ENCODE measurements at places on chromosomes 13 and 19.

DNA sequence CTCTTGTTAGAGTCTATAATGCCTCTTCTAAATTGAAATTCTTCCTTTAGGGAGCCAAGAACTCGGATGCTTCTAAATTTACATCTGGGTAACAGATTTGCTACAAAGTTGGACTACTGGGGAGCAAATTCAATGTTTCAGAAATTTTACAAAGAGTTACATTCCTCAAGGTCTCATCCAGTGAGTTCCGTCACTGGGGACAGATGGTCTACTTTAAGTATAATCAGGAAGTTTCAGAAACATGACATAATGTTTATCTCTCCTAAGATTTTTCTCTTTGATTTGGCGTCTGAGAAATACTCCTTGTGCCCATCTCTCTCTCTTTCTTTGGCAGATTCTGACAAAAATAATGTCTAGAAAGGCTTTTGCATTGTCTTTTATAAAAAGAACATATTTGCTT is 81.5 kb upstream of the MBNL2 start:
- no peak overlapping the region for H3K27ac ChIP-seq
- DNase-seq, result no peak

DNA sequence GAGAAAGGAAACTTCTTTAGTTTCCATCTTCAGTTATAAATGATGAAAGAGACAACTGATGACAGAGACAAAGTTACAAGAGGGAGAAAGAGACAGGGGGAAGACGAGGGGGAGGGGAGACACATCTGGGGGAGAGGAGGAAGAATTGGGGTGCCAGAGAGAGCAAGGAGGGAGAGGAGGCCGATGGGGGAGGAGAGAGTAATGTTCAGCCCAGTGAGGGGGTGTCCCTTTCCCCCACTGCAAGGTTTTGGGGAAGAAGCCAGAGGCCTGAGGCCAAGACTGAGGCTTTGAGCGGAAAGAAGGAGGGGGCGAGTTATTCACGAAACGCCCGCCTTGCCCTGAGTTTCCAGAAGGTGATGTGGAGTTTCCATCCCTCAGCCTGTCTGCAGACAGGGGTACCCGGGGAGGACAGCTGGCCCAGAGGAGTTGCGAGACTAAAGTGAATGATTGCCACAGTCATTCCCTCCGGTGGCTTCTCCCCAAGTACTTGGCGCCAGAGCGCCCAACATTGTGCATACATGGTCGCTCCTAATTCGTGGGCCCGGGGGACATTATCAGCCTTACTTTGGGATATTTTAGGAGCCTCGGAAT is 558 bp upstream of the PPAN start:
- DNase-seq, result no peak
- peaks cover 16% of the 10 kb centered on the region for H3K4me1 ChIP-seq
- peaks cover 33% of the 10 kb centered on the region for H3K36me3 ChIP-seq
- H3K27ac ChIP-seq, result peak overlapping the region; percentile 79

DNA sequence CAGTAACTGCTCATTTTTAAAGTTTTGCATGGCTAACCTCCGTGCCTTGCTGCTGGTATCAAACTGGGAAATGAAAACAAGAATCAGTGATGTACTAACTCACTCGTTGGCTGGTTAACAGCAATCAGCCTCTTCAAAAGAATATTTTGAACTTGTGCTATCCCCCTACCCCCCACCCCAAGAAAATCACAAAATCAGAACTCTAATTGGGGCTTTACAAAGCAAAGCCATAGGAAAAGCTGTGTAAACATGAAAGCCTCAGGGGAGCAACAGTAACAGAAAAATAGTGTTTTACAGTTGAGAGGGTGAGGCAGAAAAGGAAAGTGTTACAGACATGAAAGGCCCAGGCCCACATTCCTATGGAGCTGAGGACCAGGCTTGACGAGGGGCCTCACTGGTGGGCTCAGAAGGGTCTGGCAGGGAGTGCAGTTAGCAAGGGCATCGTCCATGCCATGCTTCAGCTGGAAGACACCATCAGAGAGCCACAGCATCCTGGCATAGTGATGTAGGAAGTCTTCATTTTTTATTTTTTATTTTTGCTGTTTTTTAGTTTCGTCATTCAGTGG is 217.6 kb downstream of the PCCA start:
- peaks cover 4% of the 10 kb centered on the region for H3K36me3 ChIP-seq
- no peak overlapping the region for H3K4me3 ChIP-seq
- no peaks in the 10 kb centered on the region for H3K27me3 ChIP-seq
- H3K4me1 ChIP-seq, result peaks cover 5% of the 10 kb centered on the region
- no peak overlapping the region for H3K27ac ChIP-seq

DNA sequence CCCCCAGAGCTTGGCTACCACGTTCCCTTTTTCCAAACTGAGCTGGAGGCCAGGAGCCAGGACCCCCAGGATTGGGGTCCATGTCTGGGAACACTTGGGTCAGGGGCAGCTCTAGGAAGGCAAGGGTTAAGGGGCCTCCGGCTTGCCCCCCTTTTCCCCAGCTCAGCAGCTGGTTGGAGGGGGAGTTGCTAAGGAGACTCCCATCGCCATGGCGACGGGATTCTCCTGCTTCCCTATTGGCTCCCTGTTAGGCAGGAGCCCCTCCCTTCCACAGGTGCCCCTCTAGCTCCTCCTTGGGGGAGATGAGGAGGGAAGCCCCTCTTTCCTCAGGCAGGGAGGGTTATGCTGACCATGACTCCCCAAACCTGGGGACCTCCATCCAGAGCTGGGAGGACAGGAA is 33.9 kb downstream of the PDE4A start:
- H3K4me3 ChIP-seq, result no peak overlapping the region
- H3K27ac ChIP-seq, result no peak overlapping the region
- DNase-seq, result no peak
- H3K4me1 ChIP-seq, result no peaks in the 10 kb centered on the region
- H3K27me3 ChIP-seq, result no peaks in the 10 kb centered on the region

DNA sequence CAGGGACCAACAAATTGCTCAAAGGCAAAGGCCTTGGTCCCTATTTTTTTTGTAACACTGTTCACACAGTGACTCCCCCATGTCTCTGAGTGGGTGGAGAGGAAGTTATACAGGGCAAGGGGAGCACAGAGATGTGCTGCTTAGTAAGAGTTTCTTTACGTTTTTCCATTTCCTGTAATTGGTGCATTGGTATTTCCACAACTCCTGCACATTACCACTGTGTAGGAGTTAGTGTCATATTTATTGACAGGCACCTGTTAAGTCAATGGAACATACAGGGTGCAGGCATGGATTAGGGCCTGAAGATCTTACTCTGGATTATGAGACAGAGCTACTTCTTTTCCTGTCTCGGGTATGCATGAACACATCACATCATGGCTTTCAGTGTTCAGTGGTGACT is 45.2 kb downstream of the SOX21 start:
- no peaks in the 10 kb centered on the region for H3K36me3 ChIP-seq
- H3K27me3 ChIP-seq, result peaks cover 14% of the 10 kb centered on the region
- no peak overlapping the region for H3K27ac ChIP-seq
- H3K4me1 ChIP-seq, result no peaks in the 10 kb centered on the region
- DNase-seq, result no peak

DNA sequence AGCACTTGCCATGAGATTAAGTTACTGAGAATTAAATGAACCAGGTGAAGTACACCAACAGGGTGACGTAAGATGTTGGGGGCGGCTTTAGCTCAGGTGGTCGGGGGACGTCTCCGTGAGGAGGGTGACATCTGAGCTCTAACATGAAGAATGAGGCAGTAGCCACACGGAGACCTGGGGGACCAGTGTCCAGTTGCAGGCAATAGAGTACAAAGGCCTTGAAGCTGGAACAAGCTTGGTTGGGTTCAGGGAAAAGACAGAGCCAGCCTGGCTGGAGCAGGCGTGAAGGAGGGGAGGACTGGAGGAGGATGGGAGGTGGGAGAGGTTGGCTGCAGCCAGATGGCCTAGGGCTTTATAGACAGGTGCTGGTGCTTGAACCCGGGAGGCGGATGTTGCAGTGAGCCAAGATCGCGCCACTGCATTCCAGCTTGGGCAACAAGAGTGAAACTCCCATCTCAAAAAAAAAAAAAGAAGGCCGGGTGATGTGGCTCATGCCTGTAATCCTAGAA is 1.6 kb downstream of the SPINT2 start:
- peaks cover 4% of the 10 kb centered on the region for H3K4me1 ChIP-seq
- H3K36me3 ChIP-seq, result no peaks in the 10 kb centered on the region
- DNase-seq, result no peak
- H3K27ac ChIP-seq, result peak overlapping the region; percentile 81
- H3K4me3 ChIP-seq, result no peak overlapping the region
- H3K27me3 ChIP-seq, result no peaks in the 10 kb centered on the region

GRCh38 chr13:55199134-55199533 is 1941.6 kb upstream of the PRR20A start:
- no peaks in the 10 kb centered on the region for H3K27me3 ChIP-seq
- no peak overlapping the region for H3K4me3 ChIP-seq
- no peaks in the 10 kb centered on the region for H3K4me1 ChIP-seq
- no peak overlapping the region for H3K27ac ChIP-seq

GRCh38 chr19:31339411-31339810 is 9.8 kb downstream of the TSHZ3 start:
- no peaks in the 10 kb centered on the region for H3K27me3 ChIP-seq
- H3K4me1 ChIP-seq, result no peaks in the 10 kb centered on the region
- H3K27ac ChIP-seq, result no peak overlapping the region
- no peaks in the 10 kb centered on the region for H3K36me3 ChIP-seq
- no peak for DNase-seq
- no peak overlapping the region for H3K4me3 ChIP-seq

DNA sequence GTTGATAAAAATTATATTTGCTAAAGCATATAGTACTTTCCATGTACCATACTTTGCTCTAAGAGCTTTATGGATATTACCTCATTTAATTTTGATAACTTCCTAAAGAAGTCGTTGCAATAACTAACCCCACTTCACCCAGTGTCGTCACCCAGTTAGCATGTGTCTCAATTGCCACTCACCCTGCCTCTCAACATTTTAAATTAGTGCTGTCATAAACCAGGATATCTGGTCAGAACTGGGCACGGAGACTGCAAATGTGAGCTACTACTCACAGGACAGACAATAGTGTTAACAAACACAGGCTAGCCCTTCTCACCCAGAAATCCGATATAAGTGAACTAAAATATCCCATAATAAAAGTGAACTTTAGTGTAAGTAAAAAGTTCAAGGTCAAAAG is 430.6 kb downstream of the KLF12 start:
- DNase-seq, result no peak
- no peak overlapping the region for H3K4me3 ChIP-seq
- no peaks in the 10 kb centered on the region for H3K27me3 ChIP-seq

DNA sequence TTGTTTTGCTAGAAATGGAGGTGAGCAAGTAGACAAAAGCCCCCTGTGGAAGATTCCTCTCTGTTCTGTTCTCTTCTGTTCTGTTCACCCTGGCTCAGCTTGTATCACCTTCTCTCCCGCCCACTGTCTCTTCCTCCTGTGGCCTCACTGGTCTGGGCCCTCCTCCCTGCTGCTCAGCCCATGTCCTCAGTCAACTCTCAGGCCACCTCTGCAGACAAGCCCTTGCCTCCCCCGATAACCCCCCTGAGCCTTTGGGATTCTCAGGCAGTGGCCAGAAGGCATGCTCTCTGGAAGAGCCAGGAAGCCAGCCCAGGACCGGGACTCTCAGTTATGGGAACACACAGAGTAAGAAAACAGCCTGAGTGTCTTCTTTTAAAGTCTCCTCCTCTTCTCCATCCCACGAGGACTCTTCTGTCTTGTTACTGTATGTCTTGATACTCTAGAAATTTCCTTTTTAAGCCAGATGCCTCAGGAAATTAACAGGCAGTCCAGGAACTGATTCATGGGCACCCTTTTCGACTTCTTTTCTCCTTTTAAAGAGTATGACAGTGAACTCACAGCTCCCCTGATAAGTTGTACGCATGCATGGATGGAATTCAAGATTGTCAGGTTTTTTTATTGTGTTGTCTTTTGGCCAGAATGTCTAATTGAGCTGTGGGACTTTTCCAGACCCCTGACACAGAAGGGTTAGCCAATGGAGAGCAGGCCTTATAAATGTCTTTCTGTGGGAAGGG is 33.7 kb downstream of the SHISA2 start:
- no peak overlapping the region for H3K27ac ChIP-seq
- no peaks in the 10 kb centered on the region for H3K36me3 ChIP-seq
- no peak for DNase-seq
- H3K4me1 ChIP-seq, result peaks cover 8% of the 10 kb centered on the region
- no peak overlapping the region for H3K4me3 ChIP-seq
- H3K27me3 ChIP-seq, result no peaks in the 10 kb centered on the region

DNA sequence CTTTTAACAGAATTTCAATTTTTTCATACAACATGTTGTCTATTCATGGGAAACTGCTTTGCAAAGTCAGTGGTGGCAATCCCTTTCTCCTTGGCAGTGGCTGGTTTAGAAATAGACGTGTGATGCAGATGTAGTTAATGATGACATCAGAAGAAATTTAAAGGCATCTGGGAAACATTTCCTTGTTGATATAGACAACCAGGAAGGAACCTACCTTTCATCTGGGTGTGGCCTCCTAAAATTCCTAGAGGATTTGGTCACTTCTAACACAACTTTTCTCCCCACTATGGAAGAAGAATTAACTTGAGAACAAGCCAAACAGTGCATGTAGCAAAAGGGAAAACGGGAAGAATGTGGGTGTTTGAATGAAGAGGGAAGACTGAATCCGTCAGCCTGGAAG is 102.8 kb downstream of the EFNB2 start:
- no peaks in the 10 kb centered on the region for H3K27me3 ChIP-seq
- DNase-seq, result no peak
- H3K27ac ChIP-seq, result no peak overlapping the region
- no peak overlapping the region for H3K4me3 ChIP-seq

- no peak overlapping the region for H3K27ac ChIP-seq
- peaks cover 12% of the 10 kb centered on the region for H3K36me3 ChIP-seq
- H3K27me3 ChIP-seq, result no peaks in the 10 kb centered on the region
- DNase-seq, result no peak
Measured at GRCh38 chr19:1837625-1838105, 10.6 kb downstream of the REXO1 start.

DNA sequence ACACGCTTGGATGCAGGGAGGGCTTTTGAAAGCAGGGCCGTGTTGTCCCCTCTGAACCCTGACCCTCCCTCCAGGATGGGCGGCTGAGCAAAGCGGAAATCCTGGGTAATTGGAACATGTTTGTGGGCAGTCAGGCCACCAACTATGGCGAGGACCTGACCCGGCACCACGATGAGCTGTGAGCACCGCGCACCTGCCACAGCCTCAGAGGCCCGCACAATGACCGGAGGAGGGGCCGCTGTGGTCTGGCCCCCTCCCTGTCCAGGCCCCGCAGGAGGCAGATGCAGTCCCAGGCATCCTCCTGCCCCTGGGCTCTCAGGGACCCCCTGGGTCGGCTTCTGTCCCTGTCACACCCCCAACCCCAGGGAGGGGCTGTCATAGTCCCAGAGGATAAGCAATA is 15.2 kb downstream of the RCN3 start:
- DNase-seq, result no peak
- no peaks in the 10 kb centered on the region for H3K27me3 ChIP-seq
- peaks cover 26% of the 10 kb centered on the region for H3K36me3 ChIP-seq
- no peaks in the 10 kb centered on the region for H3K4me1 ChIP-seq
- H3K4me3 ChIP-seq, result no peak overlapping the region

Data from tibial artery (tissue), 4 donors.